GOT3 (cell line): ENCODE measurements at places on chromosomes 3 and 15.

GRCh38 chr15:77507911-77508310 is 87.2 kb downstream of the HMG20A start:
- no peak for DNase-seq

GRCh38 chr15:43777267-43777914 is 625 bp upstream of the ELL3 start:
- DNase-seq: peak; percentile 31

DNA sequence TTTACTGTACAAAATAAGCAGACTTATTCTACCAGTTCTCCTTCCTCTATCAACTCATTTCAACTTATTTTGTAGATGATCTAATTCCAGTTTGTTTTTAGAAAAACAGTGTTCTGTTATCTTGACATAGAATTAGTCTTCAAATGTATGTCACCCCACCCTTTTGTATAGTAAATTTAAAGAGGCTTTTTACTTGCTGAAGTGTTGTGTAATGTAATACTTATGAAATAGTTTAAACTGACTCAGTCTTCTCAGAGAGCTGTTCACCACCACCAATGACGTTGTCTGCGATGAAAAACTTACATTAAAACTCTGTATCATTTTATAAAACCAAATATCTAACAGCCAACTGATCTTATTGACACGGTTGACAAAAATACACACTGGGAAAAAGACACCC is 82.9 kb downstream of the RAP2B start:
- no peak for DNase-seq

- no peak for DNase-seq
Measured at GRCh38 chr3:122200661-122201060, 17.2 kb downstream of the CASR start.

DNA sequence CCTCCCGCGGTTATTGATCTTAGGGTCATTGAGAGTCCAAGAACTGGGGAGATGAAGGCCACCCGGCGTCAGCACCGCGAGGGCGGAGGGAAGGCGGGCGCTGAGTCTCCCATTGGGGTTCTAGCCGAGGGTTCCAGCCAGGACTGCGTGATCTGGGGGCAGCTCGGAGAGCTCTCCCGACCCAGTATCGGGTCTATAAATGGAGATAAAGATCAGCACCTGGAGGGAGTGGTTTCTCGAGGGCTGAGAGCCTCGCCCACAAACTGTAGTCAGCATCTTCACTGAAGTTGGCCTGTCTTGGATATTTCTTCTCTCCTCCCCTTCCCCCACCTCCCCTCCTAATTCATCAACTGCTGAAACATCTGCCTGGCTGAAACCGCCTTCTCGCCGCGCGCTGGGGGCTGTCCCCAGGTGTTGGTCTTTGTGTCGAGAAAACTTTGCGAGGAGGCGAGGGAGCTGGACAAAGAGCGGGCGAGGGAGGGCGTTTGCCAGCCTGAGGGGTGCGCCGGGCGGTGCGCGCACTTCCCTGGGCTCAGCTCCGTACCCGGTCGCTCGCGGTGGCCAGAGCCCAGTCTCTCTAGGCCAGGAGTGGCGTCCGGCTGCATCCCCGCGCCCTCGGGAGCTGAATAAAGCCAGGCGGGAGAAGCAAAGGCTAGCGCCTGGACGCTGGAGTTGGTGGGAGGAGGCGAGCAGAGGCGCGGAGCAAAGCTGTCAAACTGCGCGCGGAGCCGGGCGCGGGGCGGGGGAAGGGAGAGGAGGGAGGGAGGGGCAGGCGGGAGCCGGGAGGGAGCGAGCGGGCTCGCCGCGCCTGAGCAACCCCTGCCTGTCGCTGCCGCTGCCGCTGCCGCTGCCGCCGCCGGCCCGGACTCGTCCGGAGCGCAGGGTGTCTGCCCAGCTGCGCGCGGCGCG is at the start of gene ST8SIA2:
TSS of gene ST8SIA2 (plus strand) at position 811 of the 909 bp plus-strand sequence. CDS start 184 bp downstream, outside the sequence.
- no peak for DNase-seq

- DNase-seq: no peak
Measured at GRCh38 chr3:2525968-2526367, 427.3 kb downstream of the CNTN4 start.

- peak; percentile 80 for DNase-seq
Measured at GRCh38 chr15:70492240-70493177, 270.8 kb downstream of the UACA start.

DNA sequence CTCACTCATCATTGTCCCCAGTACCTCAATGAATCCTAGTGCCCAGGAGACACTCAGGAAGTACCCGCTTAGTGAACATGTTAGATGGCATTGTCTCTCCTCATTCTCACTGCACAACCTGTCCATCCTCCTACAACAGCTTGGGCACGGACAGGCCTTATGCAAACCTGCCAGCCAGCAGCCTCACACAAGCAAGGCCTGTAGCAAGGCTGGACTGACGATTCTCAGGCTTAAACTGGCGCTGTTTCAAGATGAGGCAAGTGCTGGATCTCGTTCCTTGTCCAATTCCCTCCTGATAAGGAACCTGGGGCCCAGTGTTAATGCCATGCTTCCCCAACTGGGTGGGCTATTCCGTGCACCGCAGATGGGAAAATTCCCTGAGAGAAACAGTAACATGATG is 59.0 kb downstream of the CDCP1 start:
- no peak for DNase-seq

DNA sequence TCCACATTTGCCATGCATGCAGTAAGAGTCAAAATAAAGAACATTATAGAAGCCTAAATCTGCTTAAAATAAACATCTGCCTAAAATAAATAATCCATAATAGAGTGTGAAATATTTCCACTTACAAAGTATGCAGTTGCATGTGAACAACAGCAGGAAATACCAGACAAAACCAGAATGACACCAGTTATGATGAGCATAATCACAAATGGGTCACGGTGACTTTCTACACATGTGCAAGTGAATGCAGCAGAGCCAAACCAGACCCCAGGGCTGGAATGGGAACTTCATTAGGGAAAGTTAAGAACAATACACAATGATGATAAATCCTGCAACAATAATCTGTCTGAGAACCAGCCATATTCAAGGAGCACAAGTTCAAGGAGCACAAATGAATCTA is 615.5 kb downstream of the ROBO2 start:
- DNase-seq: no peak

GRCh38 chr3:20787005-20787404 is 601.0 kb upstream of the SGO1 start:
- DNase-seq: no peak

DNA sequence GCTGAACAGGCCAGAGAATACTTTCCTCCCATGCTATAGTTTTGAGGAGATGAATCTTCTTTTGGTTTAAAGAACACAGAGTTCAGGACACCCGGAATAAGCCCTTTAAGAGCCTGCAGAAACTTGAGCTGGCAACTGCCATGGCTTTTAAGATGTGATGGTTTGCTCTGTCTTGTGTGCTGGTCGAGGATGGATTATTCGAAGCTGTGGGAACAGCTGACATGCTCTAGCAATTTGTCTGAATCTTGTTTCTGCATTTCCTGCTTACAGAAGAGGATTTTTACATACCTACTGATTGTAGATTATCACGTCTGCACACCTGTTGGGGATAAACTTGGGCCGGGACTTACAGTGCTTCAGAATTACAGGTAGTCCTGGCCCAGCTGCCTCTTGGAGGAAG is 396.9 kb downstream of the LRTM1 start:
- DNase-seq: no peak

- no peak for DNase-seq
Measured at GRCh38 chr3:14829811-14830210, 11.0 kb downstream of the FGD5 start.

DNA sequence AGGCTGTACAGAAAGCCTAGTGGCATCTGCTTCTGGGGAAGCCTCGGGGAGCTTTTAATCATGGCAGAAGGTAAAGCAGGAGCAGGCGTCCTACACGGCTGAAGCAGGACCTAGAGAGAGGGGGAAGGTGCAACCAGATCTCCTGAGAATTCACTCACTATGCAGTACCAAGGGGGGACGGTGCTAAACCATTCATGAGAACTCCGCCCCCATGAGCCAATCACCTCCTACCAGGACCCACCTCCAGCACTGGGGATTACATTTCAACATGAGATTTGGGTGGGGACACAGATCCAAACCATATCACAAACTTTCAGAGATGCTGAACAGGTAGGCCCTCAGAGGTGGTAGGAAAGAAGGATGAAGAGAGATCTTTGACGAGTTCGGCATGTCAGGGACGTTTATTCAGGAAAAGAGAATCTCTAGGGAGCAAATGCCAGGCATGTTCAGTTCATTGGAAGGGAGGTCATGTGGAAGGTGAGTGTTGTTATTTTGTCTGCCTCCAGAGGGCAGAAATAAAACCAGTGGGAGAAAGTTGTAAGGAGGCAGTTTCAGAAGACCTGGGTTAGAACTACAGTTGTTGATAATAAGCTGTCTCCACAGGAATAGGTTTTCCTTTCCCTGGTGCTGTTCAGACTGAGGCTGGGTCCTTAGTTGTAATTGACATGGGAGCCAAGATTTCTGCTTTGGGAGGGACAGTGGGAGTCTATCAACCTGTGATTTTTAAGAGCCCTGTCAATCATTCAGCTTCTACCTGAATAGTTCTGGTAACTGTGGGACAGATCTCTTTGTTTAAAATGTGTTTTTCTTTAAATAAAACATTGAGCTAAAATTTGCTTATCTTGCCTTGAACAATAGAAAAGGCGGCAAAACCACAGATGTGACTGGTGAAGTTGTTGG is 4.3 kb upstream of the FNDC3B start:
- DNase-seq: no peak

DNA sequence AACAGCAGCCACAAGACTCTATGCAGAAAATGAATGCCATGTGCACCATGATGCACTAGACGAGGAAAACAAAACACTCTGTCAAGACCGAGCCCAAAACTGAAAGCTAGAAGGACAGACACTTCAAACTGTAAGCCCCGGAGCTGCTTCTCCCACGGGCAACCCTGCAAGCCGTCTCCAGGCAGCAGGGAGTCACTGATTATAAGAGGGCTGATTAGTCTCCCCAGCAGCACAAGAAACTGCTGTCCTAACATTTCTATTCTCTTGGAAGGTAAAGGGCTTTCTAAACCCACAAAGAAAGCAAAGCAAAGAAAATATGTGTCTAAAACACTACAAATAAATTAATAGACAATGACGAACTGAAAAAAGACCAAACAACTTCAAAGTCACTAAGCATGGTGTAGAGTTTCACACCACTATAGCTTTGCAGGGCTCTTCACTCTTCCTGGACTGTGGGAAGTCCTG is 15.5 kb downstream of the TBC1D2B start:
- DNase-seq: no peak

- no peak for DNase-seq
Measured at GRCh38 chr3:196275126-196275525, 12.4 kb downstream of the PCYT1A start.

- no peak for DNase-seq
Measured at GRCh38 chr3:150765949-150766720, 3.2 kb upstream of the SIAH2 start.

DNA sequence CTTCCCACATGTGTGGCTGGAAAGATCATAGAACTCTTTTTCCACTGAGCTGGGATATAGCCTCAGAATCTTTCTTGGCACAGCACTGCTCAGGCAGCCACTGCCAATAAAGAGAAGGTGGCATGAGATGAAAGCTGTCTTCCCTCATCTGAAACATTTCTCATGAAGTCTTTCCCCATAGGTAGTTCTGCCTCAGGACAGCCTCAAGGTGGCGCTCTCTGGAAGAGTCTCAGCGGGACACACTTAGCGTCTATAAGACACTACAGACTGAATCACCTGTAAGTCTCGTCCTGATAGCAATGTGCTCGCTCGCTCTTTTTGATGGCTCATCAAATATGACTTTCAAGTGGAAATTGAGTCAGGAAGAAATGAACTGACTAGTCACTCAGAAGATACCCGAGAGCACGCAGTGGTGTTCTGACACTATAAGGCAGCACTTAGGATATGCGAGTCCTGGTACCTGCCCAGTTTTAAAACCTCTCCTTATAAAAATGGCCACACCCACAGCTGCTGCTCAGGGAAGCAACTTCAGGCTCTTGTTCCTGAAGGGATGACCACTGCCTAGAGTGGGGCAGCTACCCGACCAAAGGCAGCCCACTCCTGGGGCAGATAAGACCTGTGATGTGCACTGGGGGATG is 269.5 kb downstream of the SUCLG2 start:
- no peak for DNase-seq

DNA sequence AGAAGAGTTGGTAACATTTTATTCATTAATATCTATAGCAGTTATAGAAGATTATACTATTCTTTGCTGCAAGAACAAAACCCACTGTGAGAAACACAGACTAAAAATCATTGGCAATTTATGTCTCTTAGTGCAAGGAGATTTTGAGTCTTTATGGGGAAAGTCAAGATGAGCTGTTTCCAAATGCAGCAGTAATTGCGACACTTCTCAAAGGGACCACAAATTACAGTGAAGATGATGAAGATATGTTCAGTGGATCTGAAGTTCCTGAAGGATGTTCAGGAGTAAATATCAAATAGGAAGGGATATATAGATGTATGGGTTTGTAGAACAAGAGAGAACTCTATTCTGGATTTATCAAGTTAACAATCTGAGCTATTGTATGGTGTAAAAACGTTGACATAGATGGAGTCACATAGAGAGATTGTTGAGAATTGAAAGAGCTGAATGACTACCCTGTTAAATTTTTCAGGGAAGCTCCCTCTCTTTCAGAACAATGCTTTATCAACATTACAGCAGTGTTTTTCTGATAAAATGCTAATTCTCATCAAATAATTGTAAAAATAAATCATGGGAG is 71.8 kb downstream of the DTWD1 start:
- DNase-seq: no peak

GRCh38 chr3:111351334-111351733 is 190.7 kb upstream of the CD96 start:
- no peak for DNase-seq

DNA sequence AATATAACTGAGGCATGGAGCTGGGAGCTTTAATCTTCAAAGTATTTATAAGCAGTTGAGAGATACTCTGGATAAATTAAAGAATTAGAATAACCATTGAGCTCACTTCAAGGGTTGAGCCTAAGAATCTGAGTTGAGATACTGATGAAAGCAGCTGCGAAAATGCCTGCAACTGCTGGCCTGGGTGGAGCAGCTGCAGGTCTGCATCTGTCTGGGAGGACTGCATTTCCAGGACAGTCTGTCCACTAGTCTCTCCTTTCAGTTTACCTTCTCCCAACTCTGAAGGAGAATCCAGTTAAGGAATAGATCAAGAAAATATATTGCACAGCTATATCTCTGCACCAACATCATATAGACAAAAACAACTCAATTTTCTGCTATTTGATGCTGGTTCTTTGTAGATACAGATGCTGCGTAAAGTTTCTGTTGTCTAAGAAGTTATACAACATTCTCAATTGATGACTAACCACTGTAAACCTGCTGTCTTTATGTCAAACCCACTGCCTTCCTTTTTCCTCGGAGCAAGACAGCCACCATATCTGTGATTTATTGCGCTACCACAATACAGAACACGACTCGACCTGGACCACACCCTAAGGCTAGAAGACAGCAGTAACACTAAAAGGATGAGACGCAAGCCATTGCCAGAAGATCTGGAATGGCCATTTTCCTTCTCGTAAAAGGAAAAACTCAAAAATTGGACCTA is 245.1 kb downstream of the MAGI1 start:
- no peak for DNase-seq

GRCh38 chr3:50487181-50487580 is 16.3 kb downstream of the CACNA2D2 start:
- DNase-seq: no peak

- no peak for DNase-seq
Measured at GRCh38 chr15:25508369-25509002, 69.7 kb upstream of the UBE3A start.
